Skin of body (tissue), 3 donors: ENCODE measurements at places on chromosomes 6 and 20. TPM values are rescaled to one million over a fixed set of nuclear protein-coding genes. Genes with fewer than 3 reads are reported as not detected.

Gene CTCFL
- 0.10 TPM for total RNA-seq

Gene ABHD16B
- not detected for total RNA-seq

Gene SAMHD1
- 48.8 TPM for total RNA-seq

Gene KCNK16
- not detected for total RNA-seq

Gene HCRTR2
- total RNA-seq = not detected

Gene TBX18
- 33.5 TPM for total RNA-seq

Gene TNFRSF6B
- 3.4 TPM for total RNA-seq

Gene PERP
- total RNA-seq = 162 TPM

Gene LY86
- 3.7 TPM for total RNA-seq

Gene FRMD1
- 0.20 TPM for total RNA-seq

Gene ZNF337
- total RNA-seq = 16.9 TPM

Gene CRYBG1
- 24.9 TPM for total RNA-seq

Gene FNDC11
- total RNA-seq = 0.59 TPM

Gene LRRC73
- total RNA-seq = 0.20 TPM
